Hematopoietic multipotent progenitor cell (in vitro differentiated cells): ENCODE measurements at places on chromosomes 3 and 15.
A peak's percentile ranks its signal among the peaks of the same experiment; 100 is the strongest.

DNA sequence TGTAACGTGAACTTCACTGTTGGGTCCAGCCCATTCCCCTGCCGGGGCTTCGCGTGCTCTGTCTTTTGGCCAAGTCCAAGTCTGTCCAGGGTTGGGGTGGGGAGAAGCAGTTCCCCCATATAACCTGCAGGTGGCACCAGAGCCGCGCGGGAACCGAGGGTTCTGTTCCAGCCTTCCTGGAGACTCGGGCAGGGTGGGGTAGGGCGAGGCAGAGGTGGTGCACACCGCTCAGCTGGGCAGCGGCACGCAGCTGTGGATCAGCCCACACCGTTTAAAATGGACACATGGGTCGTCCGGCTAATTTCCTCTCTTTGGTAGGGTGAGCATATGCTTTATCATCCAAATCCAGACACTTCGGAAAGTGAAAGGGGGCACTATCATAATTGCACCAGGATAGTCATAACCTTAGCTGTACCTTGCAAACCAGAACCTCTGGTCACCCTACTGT, 118.1 kb downstream of the TBC1D2B start:
- DNase-seq: peak; percentile 76

- DNase-seq: peak; percentile 58
Measured at GRCh38 chr3:33658991-33659848, 58.8 kb downstream of the CLASP2 start.

- DNase-seq: no peak
Measured at GRCh38 chr15:96353930-96354730, 23.6 kb downstream of the NR2F2 start.

DNA sequence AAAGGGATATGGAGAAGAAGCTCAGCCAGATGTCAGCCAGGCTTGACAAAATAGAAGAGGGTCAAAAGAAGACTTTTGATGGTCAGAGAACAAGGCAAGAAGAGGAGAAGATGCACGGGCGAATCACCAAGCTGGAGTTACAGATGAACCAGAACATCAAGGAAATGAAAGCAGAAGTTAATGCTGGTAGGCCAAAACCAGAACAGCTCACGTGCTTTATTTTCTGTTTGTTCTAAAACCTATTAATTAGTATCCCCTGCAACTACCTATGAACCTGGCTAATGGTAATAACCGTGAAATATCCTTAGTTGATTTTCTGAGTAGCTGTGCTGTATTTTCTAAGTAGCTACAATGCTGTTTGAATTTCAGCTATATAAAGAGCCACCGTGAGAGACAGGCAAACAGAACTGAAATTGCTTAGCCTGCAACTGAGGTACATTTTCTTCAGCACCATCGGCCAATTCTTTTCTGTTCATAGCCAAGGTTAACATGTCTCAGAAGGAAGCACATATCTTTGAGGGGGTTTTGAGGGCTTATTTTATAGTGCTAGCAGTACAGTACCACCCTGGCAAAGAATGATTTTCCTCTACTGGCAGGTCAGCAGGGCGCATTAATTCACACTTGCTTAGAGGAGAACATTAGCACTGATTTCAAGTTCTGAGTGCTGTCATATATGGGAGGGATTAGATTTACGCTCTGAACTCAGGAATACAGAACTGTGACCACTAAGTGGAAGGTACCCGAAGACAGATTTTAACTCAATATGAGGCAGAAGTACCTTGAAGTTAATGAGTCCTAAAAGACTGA, 78.9 kb downstream of the FAM81A start:
- no peak for DNase-seq

GRCh38 chr15:90645873-90646575, 71.1 kb upstream of the BLM start:
- no peak for DNase-seq
